ENCODE measurements at places on chromosomes 7 and 10. TPM values are rescaled to one million over a fixed set of nuclear protein-coding genes. Genes with fewer than 3 reads are reported as not detected.

DNA sequence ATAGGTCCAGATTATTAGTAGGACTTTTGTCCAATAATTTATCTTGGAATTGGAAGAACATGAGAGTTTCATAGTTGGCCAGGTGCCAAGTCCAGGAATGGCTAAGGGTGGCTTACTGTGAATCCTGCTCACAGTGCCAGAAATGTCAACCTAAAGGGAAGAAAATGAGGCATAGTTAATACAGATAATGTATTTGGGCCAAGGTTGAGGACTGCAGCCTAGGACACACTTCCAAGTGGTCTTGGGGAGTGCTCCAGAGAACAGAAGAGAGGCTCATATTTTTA is 78.2 kb downstream of the MAPK8 start:
- no peak for DNase-seq

The SLC26A3 gene
- 0.11 TPM for polyA plus RNA-seq

DNA sequence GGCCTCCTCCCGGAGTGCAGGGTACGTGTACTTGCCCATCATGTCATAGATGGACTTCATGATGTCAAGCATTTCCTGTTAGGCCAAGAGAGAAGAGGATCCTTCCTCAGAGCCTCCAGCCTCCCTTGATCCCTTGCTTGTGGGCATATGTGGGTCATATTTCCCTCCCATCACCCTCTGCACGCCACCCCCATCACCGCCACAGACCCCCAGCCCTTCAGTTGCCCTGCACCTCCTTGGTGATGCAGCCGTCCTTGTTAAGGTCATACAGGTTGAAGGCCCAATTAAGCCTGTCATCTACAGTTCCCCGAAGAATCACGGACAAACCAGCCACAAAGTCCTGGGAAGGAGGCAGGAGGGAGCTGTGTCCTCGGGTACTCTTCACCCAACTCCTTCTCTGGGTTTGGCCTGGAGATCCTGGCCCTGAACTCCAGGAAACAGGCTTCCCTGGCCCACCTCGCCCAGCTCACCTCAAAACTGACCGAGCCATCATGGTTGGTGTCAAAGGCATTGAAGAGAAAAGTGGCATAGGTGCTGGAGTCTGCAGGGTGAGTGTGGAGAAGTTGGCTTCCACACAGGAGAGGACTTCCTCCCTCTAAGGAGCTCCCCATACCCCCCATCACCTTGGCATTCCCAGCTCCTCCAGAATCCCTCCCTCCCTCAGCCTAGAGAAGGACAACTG is 9.8 kb upstream of the OGA start:
- no peak for DNase-seq

- DNase-seq = no peak
These were observed 106.4 kb upstream of the ARMC3 start for GRCh38 chr10:22821501-22821900.

The KCNH2 gene
- 14.3 TPM for polyA plus RNA-seq

- no peak for DNase-seq
These were observed 17.2 kb downstream of the CEP41 start for GRCh38 chr7:130423501-130424037.

GRCh38 chr7:997404-998395 is 14.7 kb downstream of the CYP2W1 start:
- no peak for DNase-seq

DNA sequence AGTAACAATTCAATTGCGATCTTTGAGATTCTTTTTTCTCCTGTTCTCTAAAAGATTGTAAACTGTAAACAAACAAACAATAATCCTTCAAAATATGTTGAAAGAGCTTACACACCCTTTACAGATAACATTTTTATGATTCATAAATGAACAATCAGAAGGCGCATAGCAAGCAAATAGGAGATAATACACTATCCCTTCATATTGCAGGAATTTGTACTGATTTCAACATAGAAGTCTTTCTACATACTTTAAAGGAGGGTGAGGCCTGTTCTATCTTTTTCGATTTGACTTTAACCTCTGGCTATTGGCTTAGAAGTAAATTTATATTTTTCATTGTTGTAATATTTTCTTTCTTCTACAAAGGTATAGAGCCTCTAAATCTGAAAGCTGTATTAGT is 57.2 kb downstream of the TFEC start:
- DNase-seq = no peak

The UCN3 gene
- polyA plus RNA-seq = 1.7 TPM

The AZGP1 gene
- polyA plus RNA-seq = 47.6 TPM

The NUP42 gene
- polyA plus RNA-seq = 53.2 TPM

The TRIM73 gene
- polyA plus RNA-seq = 6.6 TPM

The HKDC1 gene
- polyA plus RNA-seq = 16.0 TPM

The AGBL3 gene
- polyA plus RNA-seq = 11.0 TPM

The UTF1 gene
- not detected for polyA plus RNA-seq

- DNase-seq = no peak
These were observed 7.5 kb upstream of the DNAJC1 start for GRCh38 chr10:22010973-22011408.

DNA sequence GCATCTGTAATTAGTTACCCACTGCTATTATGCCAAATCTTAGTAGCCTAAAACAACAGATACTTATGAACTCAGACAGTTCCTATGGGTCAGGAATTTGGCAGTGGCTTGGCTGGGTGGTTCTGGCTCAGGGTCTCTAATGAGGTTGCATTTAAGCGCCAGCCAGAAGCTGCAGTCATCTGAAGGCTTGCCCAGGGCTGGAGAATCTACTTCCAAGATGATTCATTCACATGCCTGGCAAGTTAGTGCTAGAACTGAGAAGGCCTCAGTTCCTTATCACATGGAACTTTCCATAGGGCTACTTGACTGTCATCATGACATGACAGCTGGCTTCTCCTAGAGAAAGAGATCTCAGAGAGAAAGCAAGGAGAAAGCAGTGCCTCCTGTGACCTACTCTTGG is 121.3 kb downstream of the AVL9 start:
- DNase-seq = no peak

The ANKRD7 gene
- 2.6 TPM for polyA plus RNA-seq

The CFAP70 gene
- 12.0 TPM for polyA plus RNA-seq

- DNase-seq = no peak
These were observed 705.7 kb upstream of the IGFBP3 start for GRCh38 chr7:46626691-46627310.

DNA sequence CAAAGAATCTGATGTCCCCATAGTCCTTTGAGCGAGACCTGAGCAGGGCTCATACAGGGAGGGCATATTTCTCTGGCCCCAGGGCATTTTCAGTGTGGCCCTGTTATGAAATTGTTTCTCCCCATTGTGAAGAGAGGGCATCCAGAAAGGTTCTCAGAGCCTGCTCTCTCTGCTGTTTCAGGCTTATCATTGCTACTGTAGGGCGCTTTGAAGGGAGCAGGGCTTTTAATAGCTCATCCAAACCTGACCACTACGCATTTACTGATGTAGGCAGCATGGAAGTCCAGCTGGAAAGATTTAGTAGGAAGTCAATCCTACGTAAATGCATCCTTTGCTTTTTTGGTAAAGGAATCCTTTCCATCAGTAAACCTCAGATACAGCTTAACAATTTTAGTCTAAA is 68.1 kb downstream of the PRPF18 start:
- DNase-seq = no peak

DNA sequence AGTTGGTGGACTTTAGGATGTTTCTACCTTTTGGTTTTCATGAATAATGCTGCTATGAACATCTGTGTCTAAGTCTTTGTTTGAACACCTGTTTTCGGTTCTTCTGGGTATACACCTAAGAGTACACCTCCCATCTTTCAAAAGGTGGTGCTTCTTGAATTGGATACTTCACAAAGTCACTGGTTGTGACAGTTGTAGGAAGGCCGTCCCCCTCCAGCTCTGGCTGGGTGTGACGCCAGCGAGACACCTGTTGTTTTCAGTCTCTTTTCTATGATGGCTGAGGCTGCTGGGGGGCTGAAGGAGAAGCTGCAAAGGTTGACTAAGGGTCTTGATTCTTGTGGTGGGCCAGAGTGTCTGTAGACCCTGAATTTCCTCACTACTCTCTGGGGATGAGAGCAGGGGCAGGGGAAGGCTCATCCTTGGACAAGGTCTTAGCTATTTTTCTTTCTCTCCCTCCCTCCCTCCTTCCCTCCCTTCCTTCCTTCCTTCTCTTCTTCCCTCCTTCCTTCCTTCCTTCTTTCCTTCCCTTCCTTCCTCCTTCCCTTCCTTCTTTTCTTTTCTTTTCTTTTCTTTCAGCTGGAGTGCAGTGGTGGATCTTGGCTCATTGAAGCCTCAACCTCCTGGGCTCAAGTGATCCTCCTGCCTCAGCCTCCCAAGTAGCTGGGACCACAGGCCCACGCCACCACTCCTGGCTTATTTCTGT is 5.6 kb downstream of the NEURL1 start:
- no peak for DNase-seq

DNA sequence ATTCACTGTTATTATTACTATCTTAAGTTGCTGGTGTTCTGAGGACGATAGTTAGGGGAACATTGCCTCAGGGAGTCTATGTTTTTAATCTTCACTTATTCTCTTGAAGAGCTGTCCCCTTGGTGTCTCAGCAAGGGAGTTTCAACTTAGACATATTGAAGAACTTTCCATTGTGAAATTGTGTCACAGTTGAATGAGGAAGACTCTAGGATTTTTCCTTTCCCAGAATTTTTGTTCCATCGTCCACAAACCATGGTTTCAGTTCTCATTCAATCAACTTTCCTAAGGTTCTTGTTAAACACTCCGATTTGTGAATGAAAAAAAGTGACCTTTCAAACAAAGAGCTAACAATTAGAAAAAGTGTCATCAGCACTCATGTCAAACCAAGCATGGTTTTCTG is 128.3 kb downstream of the GATA3 start:
- no peak for DNase-seq

DNA sequence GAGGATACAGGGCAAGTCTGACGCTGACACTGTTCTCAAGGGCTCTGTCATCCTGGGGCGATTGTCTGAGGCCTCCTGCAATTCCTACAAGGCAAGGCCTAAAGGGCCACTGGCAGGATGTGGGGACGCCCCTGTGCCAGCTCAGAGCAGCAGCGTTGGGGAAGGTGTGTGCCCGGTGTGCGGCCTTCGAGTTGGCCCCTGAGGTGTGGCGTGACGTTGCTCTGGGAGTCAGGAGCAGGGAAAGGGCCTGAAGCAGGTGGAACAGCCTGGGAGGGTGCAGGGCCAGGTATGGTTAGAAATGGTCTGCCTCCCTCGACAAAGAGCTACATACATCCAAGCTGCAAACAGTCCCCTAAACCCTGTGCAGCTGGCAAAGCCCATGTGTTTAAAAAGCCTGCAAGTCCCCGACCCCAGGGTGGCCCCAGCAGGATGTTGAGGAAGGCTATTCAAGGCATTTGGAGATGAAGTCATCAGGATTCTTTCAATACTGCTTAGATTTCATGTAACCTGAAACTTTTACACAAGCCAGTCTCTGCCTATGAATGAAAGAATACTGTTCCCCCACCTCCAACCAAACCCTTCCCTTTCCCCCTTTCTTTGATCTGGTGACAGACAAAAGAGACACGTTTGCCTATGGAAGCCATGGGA is 142.5 kb upstream of the TNS3 start:
- no peak for DNase-seq

The GIMAP4 gene
- 19.1 TPM for polyA plus RNA-seq

The CALML5 gene
- polyA plus RNA-seq = not detected

- DNase-seq = no peak
These were observed 83.1 kb upstream of the STEAP1B start for GRCh38 chr7:22582863-22583622.

GRCh38 chr10:124693396-124693795 is 50.8 kb downstream of the FAM53B start:
- peak; percentile 75 for DNase-seq

The PPIA gene
- polyA plus RNA-seq = 1,362 TPM

The CUEDC2 gene
- polyA plus RNA-seq = 86.0 TPM

DNA sequence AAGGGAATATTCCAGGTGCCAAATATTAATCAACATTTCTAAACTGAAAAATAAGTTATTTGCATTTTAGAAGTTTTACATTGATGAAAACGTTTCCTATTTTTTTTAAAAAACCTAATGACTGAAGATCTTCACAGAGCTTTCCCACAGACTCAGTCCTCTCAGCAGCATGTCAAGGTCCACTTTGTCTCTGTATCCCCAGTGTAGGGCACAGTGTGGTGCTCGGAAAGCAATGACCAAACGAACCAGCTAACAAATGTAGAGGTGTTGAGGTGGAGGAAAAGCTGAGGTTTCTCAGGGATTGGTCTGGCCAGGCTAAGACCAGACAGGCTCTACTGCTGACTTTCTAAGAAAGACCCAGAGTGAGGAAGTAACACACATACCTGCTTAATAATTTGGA is 202.2 kb upstream of the CDCA7L start:
- DNase-seq = no peak

GRCh38 chr10:96840841-96841518 is 8.9 kb downstream of the LCOR start:
- DNase-seq = no peak

DNA sequence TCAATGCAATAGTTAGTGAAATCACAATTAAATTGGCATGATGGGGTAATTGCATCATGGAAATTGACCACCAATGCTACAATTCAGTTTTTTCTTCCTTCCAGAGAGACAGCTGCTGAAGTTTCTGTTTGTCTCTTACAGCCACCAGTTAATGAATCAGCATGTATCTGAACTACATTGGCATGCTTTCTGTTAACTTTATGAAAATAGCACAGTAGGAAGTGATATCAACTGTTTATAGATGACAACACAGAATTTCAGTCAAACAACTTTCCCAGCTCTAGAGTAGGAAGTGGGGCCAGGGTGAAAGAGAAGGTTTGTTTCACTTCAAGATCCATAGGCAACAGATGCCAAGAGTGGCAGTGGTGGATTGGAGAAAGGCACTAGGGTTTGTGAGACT is 339.6 kb upstream of the VWC2 start:
- no peak for DNase-seq

The CLDN4 gene
- polyA plus RNA-seq = 76.7 TPM

The STEAP4 gene
- polyA plus RNA-seq = 0.12 TPM

Measured in right renal pelvis (tissue), 4 donors.